Stimulated activated effector memory CD8-positive, alpha-beta T cell treated with anti-CD3 and anti-CD28 coated beads, Interleukin-12 subunit alpha, Interleukin-12 subunit beta, amount 100 ng/mL, for 72 hours (primary cell): ENCODE measurements at places on chromosomes 4 and X.

DNA sequence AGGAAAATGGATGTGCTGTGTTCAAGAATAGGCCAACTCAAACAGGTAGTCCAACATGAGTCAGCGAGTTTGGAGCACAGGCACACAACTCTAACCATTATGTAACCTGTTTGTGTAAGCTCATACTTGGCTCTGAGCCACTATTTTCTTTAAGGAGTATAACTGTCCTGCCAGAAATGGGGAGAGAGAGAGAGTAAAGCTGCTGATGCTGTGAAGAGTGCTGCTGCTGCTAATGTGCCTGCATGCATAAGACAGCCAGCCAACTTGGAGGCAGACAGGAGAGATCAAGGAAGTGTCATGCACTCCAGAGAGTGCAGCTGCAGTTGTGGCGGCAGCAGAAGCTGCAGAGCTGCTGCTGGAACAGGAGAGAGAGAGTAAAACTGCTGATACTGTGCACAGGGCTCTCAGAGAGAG, 11.7 kb upstream of the STATH start:
- no peak for DNase-seq

- DNase-seq, result no peak
Measured at GRCh38 chrX:19829814-19830213, 57.6 kb downstream of the SH3KBP1 start.

- no peak for DNase-seq
Measured at GRCh38 chr4:22502895-22503814, 12.7 kb downstream of the ADGRA3 start.

DNA sequence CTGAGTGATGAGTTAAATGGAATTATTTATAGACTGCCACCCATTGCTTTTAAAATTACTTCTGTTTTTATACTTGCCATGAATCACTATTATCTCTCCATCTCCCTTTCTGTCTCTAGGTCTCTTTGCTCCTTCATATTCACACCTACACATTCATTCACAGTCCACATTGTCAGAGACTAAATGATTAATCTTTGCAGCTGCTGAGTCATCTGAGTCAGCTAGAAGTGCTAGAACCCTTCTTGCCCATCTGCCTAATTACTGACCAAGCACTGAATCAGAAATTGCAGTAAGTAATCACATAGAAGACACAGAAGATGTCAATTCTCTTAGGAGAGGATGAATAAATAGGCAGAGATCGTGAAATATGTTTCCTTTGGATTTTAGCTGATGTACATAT, 31.6 kb upstream of the RPS6KA6 start:
- DNase-seq, result no peak

- DNase-seq, result no peak
Measured at GRCh38 chr4:85675076-85676049, 200.4 kb downstream of the ARHGAP24 start.

DNA sequence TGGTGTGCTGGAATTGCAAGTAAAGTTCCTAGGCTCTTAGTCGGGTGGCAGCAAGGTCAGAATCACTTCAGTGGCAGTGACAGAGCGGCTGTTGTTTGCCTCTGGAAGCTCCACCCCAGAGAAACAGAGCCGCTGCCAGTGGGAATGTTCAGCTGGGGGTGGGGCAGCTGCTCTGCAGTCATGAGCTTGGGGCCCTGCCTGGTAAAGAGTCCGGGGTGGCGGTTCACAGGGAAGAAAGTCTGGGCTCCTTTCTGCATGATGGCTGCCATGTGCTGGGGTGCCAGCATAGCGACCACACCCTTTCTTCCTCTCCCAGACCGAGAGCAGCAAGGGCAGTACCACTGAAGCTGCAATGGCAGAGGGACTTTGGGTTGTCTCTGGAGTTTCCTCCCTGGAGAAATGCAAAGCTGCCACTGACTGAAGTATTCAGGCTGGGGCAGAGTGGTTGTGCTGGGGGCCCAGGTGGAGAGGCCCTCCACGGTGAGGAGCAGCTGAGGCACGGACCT, 108.8 kb upstream of the CENPE start:
- no peak for DNase-seq
